Midbrain (tissue), 1 donor: ENCODE measurements at places on chromosomes 6 and 20.

- no peak for DNase-seq
Observed at GRCh38 chr6:53109612-53110011, 39.0 kb downstream of the GCM1 start.

GRCh38 chr6:26594730-26595632 lies 1.8 kb upstream of the ABT1 start:
- peak; percentile 46 for DNase-seq

DNA sequence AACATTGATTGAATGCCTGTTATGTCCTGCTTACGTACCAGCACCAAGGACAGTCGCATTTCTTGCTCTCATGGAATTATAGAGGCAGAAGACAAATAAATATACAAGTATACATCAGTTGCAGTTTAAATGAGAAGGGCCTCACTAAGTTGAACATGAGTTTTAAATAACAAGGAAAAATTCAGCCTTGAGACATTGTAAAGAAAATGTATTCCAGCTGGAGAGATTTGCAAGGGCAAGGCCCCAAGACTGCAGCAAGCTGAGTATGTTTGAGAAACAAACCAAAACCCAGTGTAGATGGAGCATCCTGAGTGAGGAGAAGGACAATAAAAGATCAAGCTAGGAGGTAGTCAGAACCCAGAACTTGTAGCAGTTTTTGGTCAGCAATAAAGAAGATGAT lies 123.2 kb upstream of the BMP5 start:
- no peak for DNase-seq

DNA sequence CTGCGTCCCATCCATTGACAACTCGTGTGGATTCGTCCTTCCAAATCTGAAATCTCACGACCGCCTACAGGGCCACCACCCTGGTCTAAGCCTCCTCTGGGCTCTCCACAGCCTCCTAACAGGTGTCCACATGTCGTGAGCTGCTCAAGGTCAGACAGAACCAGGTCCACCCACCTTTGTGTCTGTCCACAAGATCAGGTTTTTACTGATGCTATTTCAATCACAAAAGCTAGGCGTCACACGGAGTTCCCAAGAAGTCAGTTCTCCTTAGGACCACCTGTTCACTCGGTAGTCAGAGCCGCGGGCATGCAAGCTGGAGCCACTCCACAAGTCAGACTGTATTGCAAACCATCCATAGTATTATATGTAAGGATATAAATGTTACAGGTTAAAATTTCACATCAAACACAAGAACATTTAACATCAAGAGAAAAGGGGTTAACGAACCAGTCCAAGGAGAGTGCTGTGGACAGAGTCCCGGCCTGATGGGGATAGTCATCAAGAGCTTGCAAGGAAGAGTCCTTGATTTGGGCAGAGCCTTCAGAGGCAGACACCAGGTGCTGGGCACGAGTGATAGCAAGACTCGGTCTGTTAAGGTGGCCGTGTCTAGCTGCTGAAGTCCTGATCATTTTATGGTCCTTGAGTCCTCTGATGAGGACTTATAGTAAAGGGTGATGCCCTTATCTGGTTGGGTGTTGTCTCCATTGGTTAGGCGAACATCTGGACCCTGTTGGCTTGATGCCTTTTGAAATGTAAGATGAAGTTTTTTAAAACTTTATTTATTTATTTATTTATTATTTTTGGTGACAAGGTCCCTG lies 731 bp upstream of the DNPH1 start:
- DNase-seq: no peak

GRCh38 chr6:134437376-134437775 lies 119.5 kb upstream of the SGK1 start:
- no peak for DNase-seq

GRCh38 chr6:125952764-125953501 lies 3.6 kb upstream of the HINT3 start:
- DNase-seq: no peak

GRCh38 chr6:11018225-11018624 lies 25.9 kb downstream of the ELOVL2 start:
- no peak for DNase-seq

DNA sequence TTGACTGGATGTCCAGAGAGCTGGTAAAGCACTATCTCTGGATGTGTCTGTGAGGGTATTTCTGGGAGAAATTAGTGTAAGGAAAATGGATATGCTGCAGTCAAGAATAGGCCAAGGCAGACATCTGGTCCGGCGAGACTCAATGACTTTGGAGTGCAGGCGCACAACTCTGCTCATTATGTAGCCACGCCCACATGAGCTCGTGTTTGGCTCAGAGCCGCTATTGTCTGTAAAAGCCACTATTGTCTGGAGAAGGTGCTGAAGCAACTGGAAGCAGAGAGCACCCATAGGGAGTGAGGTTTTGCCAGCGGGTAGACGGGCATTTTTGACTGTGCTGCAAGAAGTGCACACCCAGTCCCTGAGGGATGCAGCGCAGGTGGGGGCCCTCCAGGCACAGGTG lies 305.0 kb upstream of the POU3F2 start:
- peak; percentile 68 for DNase-seq

GRCh38 chr20:13277663-13278295 lies 56.7 kb downstream of the ISM1 start:
- no peak for DNase-seq

DNA sequence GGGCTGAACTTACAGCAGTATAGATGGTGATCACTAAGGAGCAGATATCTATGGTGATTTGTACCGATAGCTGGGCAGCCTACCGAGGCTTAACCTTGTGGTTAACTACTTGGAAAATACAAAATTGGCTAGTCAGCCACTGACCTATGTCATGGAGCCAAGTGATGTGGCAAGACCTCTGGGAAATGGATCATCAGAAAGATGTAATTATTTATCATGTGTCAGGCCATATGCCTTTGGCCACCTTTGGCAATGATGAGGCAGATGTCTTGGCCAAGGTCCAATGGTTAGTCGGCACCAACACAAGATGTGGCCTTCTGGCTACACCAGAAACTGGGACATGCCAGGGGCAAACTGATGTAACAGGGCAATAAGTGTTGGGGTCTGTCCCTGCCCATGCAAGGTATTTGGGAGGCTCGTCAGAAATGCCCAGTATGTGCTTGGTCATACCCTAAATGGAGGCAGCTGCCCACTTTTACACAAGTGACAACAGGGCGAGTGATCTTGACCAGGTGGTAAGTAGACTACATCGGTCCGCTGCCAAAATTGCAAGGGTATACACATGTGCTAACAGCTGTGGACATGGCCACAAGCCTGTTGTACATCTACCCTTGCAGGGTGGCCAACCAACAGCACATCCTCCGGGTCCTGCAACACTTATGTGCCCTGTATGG lies 30.1 kb downstream of the HDDC2 start:
- DNase-seq: no peak

GRCh38 chr20:3847429-3847940 lies 851 bp downstream of the MAVS start:
- peak; percentile 38 for DNase-seq

- DNase-seq: no peak
Observed at GRCh38 chr6:109896341-109896740, 81.8 kb upstream of the GPR6 start.
